Right cardiac atrium (tissue), 5 donors: ENCODE measurements at places on chromosomes 3 and 15.

GRCh38 chr15:25427861-25428260 is 11.0 kb downstream of the UBE3A start:
- DNase-seq: no peak

GRCh38 chr3:4174791-4175190 is 128.4 kb upstream of the SETMAR start:
- DNase-seq: peak; percentile 38

GRCh38 chr3:185789891-185790830 is 34.7 kb downstream of the IGF2BP2 start:
- no peak for DNase-seq

DNA sequence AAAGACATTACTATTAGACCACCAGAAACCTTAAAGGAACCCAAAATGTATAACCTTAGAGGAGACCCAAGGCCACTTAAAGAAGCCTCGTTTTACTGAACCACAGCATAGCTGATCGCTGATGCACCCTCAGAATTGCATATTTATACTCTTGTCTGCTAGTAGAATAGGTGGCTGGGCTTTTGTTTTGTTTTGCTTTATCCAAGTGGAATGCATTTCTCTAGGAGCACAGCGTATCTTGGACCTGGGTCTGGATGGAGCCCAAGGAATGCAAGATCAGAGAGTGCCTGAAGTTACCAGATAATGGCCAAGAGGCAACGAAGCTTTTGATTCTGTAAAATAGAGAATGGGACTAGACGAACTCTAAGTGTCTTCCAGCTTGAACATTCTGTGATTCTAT is 129.2 kb upstream of the COL8A1 start:
- DNase-seq: peak; percentile 47

GRCh38 chr3:28936154-28936553 is 344.7 kb upstream of the RBMS3 start:
- DNase-seq: no peak

- DNase-seq: no peak
These were observed 101.8 kb upstream of the SKOR1 start for GRCh38 chr15:67723294-67724024.

- DNase-seq: no peak
These were observed 13.8 kb downstream of the KLHL6 start for GRCh38 chr3:183541738-183542137.

- no peak for DNase-seq
These were observed 2.6 kb upstream of the NEO1 start for GRCh38 chr15:73049564-73050215.

- DNase-seq: no peak
These were observed 36.8 kb upstream of the SUCLG2 start for GRCh38 chr3:67691207-67691606.

DNA sequence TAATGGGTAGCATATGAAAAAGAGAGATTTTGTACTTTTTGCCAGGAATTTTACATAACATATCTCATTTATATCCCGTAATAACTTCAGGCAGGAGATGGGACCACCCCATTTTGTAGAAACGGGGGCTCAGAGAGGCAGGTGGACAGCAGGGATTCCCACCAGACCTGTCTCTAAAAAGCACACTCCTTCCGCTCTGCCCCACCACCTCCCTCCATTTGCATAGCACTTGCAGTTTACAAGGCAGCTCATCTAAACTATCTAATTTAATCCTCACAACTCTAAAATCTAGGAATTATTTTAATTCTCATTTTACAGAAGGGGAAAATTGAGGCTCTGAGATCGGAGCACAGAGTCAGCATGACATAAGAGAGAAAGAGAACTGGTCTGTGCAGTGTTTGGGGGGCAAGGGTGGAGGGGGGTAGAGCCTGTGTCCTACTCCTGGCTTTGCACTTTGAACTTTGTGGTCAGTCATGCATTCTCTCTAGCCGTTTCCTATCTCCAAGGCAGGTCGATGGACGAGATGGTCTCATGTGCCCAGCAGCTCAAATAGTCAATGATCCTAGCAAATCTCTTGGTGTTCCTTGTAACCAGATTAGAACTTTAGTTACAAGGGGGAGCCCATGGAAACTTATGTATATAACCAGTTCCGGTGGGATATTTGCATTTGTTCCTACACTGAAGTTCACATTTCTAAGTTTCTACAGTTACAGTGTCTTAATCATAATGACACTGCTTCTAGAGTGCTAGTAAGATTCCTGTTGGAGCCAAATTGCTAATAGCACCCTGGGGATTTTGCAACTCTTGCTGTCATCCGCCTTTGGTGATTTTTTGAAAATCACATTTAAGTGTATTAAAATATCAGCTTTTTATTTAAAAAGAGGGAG is 18.6 kb downstream of the CRYGS start:
- no peak for DNase-seq

DNA sequence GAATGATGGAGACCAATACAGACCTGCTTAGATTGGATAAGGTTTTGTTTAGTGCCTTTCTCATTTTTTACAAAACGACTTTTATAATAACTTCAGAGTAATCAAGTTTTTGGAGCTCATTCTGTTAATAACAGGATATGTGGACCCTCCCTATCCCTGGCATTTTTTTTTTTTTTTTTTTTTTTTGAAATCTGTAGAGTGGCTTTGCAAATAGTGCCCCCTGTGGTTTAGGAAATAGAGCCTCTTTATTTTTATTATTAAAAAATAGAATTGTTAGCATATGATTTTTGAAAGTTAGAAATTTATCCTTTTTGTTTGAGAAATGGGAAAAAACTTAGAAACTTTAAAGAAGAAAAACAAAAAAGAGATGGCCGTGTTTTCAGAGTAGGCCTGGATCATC is 11.4 kb downstream of the SKIL start:
- no peak for DNase-seq

- peak; percentile 55 for DNase-seq
These were observed 29.6 kb downstream of the PSMD6 start for GRCh38 chr3:63993653-63994079.

DNA sequence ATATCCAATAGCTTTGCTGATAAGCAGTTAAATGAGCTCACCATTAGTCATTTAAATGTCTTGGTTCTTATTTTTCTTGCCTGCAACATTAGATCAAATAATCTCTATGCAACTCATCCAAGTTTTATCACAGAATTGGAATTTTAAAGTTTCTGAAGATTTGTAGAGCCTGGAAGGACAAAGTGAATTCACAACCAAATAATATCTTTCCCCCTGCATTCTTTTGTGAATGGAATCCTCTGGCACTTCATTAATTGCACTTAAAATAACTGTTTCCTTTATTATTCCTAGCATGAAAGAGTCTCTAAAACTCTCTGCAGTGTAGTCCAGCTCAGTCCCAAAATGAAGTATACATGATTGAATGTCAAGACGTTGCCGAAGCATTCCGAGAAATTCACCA is 345.6 kb upstream of the TGFBR2 start:
- no peak for DNase-seq

GRCh38 chr15:66783725-66784124 is 81.7 kb downstream of the SMAD6 start:
- DNase-seq: no peak

GRCh38 chr3:107826727-107827126 is 264.1 kb downstream of the CD47 start:
- peak; percentile 66 for DNase-seq

- DNase-seq: no peak
These were observed 294.8 kb upstream of the NR2E3 start for GRCh38 chr15:71515375-71516186.

DNA sequence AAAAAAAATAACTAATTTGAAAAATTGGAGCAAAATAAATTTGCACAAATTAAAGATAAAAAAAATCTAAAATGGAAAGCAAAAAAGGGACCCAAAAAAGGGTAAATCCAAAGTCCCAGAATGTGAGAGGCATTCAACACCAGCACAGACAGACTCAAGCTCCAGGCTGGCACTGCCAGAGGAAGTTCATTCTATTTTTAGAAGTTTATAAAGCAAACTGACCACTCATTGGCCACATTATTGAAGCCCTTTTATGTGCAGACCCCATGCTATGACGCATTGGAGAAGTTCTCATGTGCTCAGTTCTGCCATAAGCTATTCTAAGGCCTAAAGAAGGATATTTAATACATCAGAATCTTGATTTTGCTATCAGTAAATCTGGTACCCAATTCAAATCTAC is 17.6 kb upstream of the BOC start:
- DNase-seq: no peak

DNA sequence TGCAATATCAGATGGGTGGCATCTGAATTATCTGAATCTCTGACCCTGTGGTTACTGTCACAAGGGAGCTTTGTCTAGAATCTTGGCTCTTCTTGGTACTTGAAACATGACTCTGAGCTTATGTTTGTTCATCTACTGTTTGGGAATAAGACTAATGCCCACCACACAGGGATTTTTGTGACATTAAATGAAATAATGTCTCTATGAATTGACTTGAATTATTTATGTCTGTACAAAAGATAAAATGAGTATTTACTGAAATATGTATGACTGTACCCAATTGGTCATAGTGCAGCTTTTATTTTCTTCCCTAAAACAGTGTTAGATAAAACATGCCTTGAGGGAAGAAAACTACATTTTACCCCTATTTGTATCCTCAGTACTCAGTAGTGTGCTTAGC is 87.9 kb upstream of the ZPLD1 start:
- no peak for DNase-seq

- DNase-seq: no peak
These were observed 121.9 kb upstream of the ARHGEF3 start for GRCh38 chr3:56923526-56924224.

DNA sequence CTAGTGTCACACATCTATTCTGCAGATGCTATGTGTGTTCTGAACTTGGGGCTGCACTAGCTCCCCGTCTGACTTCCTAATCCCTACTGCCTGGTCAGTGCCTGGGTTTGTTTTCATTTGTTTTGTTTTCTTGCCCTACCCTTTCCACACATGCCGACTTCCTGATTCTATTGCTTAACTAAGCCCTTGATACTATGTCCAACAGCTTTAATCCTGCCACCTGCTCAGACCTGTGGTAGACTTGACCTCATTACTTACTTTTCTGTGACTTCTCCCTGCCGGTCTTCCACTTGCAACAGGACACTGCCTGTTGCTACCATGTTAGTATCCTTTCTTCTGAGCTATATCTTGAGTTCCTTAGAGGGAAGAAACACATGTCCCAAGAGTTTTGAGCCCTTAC is 39.3 kb upstream of the CEMIP start:
- no peak for DNase-seq

- no peak for DNase-seq
These were observed 67.1 kb downstream of the ATP2B2 start for GRCh38 chr3:10437995-10438901.

DNA sequence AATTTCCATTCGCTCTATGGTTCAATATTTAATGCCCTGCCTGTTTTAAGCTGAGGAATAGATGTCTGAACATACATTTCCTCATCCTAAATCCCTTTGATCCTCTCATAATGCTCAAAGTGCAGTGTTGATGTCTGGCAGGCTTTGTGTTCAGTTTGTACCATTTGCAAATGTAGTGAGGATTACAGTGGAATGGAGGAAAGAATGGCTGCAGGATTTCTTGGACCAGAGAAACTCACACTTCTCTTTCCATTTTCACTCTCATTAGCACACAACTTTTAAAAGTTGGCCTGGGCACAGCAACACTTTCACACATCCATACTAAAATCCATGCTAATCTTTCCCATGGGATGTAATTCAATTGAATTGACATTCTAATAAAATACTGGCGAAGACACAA is 28.6 kb upstream of the THRB start:
- no peak for DNase-seq

- DNase-seq: no peak
These were observed 759.2 kb upstream of the CFAP20DC start for GRCh38 chr3:59809016-59809415.

DNA sequence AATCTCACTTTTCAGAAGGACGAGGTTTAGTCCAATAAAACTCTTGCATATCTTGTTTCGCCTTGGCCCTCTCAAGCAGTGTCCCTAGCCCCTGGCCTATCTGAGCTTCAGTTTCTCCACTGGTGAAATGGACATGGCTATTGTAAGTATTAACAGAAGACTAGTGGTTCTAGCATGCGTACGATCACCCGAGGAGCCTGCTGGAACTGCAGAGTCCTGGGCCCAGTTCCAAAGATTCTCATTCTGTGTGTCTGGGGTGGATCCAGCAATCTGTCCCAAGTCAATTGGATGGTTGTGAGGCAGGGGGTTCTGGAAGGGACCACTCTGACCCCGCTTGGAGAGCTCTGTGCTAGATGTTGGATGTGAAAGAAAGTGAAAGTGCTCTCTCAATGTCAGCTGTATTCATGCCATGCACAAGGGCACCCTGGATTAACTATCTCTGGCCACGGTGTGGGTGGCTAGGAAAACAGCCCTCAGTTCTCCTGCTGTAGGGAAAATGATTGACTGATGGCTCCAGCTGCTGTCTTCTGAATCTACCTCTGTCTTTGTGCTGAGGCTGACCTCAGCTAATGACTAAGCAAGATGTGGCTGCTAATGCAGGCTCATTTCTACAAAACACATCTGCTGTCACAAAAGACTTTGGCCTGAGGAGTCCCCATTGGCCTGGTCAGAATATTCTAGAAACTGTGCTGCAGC is 1.9 kb upstream of the PLA1A start:
- DNase-seq: no peak

DNA sequence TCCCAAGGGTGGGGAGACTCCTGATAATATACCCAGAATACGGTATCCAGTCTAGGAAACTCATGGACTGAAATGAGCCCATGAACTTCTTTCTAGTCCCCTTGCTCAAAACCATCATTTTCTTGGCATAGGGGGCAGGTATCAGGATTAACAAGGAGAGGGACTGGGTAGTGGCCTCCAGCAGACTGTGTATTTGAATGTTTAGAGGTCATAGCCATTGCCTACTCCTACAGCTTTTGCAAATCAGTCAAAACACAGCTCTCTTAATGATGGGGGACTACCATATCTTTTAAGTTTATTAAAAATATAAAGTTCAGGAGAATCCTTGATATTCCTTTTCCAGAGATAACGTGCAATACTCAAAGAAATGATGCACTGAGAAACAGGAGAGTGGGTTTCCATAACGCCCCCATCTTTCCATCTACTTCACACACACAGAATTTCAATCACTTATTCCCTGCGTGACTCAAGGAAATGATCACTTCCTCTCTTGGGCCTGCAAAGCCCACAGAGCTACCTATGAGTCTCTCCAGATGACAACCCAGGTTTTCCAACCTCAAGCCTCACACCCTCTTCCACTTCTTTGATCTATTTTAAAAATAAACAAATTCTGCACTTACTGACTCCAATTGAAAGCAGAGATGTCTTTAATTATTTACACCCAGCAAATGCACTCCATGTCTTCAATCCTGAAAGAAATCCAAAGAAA is 584.0 kb upstream of the LMCD1 start:
- no peak for DNase-seq
